Panc1 (cell line): ENCODE measurements at places on chromosomes 3 and 15. TPM values are rescaled to one million over a fixed set of nuclear protein-coding genes. Genes with fewer than 3 reads are reported as not detected.

The LRRC3B gene
- total RNA-seq, result not detected

The TMEM266 gene
- 0.21 TPM for total RNA-seq

The LRRIQ4 gene
- total RNA-seq, result not detected

The PRICKLE2 gene
- 0.26 TPM for total RNA-seq

The PPP1R14D gene
- 0.64 TPM for total RNA-seq

The LCTL gene
- not detected for total RNA-seq

GRCh38 chr15:24772266-24772665 lies 96.7 kb downstream of the NPAP1 start:
- no peak for DNase-seq
- no peak overlapping the region for H3K27ac ChIP-seq
- no peaks in the 10 kb centered on the region for H3K36me3 ChIP-seq
- no peaks in the 10 kb centered on the region for H3K27me3 ChIP-seq
- no peaks in the 10 kb centered on the region for H3K4me1 ChIP-seq
- no peak overlapping the region for H3K4me3 ChIP-seq

- no peak overlapping the region for H3K4me3 ChIP-seq
- peaks cover 7% of the 10 kb centered on the region for H3K4me1 ChIP-seq
- DNase-seq, result no peak
- no peak overlapping the region for H3K27ac ChIP-seq
- no peaks in the 10 kb centered on the region for H3K27me3 ChIP-seq
- no peaks in the 10 kb centered on the region for H3K36me3 ChIP-seq
These were observed 3.1 kb downstream of the SLC51B start for GRCh38 chr15:65048241-65048640.

DNA sequence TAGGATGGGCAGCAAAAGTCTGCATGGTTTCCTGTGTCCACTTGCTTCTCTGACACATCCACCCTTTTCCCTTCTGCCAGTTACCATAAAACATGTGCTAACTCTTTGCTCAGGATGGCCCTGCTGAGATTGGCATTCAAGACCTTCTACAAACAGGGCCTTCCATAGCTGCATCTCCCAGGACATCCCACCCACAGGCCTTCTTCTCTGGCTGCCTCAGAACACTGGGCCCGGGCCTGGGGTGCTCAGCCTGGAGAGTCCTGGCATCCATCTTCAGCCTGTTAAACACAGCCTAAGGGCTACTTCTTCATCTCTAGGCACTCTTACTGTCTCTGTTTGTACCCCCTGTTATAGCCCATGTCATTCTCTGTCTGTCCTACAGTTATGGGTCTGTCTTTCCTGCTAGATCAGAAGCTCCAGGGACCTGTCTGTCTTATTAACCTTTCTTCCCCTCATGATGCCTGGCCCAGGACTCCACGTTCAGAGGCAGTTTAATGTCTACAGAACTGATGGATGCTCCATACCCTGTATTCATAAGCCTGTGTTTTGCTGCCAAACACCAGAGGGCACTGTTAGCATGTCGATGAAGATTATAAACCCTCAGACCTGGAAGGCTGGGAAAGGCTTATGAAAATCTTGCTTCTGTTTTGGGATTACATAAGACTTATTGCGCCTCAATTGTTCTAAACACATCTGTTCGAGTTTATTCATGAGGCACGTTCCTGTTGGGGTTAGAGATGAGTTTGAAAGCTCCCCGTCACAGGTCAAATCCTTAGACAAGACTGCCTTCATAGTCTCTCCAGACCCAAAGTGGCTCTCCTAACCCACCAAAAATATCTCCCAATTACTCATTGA lies 16.5 kb downstream of the SEMA3G start:
- no peak overlapping the region for H3K27ac ChIP-seq
- H3K36me3 ChIP-seq, result no peaks in the 10 kb centered on the region
- no peak overlapping the region for H3K4me3 ChIP-seq
- no peaks in the 10 kb centered on the region for H3K4me1 ChIP-seq

- DNase-seq, result no peak
- no peak overlapping the region for H3K27ac ChIP-seq
- H3K36me3 ChIP-seq, result no peaks in the 10 kb centered on the region
These were observed 386.2 kb upstream of the ARHGEF26 start for GRCh38 chr3:153734777-153735551.

DNA sequence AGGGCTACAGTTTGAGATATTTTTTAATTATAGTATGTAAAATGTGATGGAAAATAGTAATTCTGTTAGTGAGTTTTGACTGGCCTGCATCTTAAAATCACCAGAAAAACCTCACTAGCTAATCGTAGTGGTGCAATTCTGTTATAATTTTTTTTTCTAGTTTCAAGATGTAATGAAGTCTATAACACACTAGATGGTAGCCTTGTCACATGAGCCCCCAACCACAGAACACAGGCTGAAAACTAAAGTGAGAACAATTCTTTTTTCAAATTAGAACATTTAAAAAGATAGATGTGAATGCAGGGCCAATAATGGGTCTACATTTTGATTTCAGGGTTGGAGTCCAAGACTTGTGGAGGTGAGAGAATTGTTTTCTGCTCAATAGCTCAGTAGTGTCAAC lies 83.3 kb upstream of the KCNH8 start:
- no peak overlapping the region for H3K4me3 ChIP-seq
- H3K4me1 ChIP-seq, result no peaks in the 10 kb centered on the region
- H3K36me3 ChIP-seq, result no peaks in the 10 kb centered on the region
- DNase-seq, result no peak

GRCh38 chr3:21839592-21839991 lies 88.6 kb upstream of the ZNF385D start:
- DNase-seq, result no peak
- no peaks in the 10 kb centered on the region for H3K36me3 ChIP-seq
- H3K27me3 ChIP-seq, result no peaks in the 10 kb centered on the region
- no peak overlapping the region for H3K4me3 ChIP-seq
- no peaks in the 10 kb centered on the region for H3K4me1 ChIP-seq
- H3K27ac ChIP-seq, result no peak overlapping the region

GRCh38 chr3:190122198-190122771 lies 1.6 kb upstream of the P3H2 start:
- no peak overlapping the region for H3K4me3 ChIP-seq
- H3K4me1 ChIP-seq, result peaks cover 25% of the 10 kb centered on the region
- H3K27ac ChIP-seq, result peak overlapping the region; percentile 8; the same call in 1 of the 2 replicates
- no peaks in the 10 kb centered on the region for H3K36me3 ChIP-seq

GRCh38 chr15:96087180-96087884 lies 243.2 kb upstream of the NR2F2 start:
- no peak for DNase-seq
- no peak overlapping the region for H3K27ac ChIP-seq
- H3K4me3 ChIP-seq, result no peak overlapping the region
- no peaks in the 10 kb centered on the region; the same call in 1 of the 2 replicates for H3K36me3 ChIP-seq

DNA sequence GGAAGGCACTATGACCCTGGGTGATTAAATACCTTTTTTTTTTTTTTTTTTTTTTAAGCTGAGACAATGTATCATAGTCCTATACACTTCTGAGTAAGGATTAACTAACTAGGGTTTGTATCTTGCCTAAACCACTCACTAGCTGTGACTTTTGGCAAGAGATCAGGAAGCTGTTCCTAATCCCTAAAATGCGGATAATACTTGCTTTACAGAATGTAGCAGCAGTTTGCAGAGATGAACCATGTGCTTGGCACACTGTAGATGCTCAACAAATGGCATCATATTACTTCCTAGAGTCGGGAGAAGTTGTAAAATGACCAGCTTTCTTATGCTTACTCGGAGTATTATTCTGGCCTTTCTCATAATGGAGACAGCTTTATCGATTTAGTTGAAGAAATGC lies 25.6 kb upstream of the PYGO1 start:
- no peak overlapping the region for H3K27ac ChIP-seq
- H3K36me3 ChIP-seq, result no peaks in the 10 kb centered on the region
- H3K4me3 ChIP-seq, result no peak overlapping the region

DNA sequence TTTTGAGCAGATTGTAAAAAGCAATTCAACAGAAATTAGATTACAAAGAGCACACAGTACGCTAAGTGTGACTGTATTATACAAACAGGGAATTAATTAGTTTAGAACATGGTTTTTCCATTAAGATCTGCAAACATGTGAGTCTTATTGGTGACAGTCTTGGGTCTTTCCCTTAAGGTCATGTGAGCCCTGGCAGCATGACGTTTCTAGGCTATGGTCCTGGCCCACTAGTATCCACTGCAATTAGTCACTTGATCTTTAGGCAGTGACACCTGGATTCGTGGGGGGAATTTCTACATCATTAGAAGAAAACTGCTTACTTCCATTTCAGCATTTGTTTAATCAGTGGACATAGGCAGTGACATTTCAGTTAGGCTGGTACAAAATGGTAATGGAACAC lies 360.2 kb upstream of the NR2F2 start:
- no peaks in the 10 kb centered on the region for H3K27me3 ChIP-seq
- DNase-seq, result no peak
- no peak overlapping the region for H3K27ac ChIP-seq
- no peaks in the 10 kb centered on the region for H3K36me3 ChIP-seq

- no peaks in the 10 kb centered on the region for H3K4me1 ChIP-seq
- H3K4me3 ChIP-seq, result no peak overlapping the region
- no peak overlapping the region for H3K27ac ChIP-seq
- H3K27me3 ChIP-seq, result no peaks in the 10 kb centered on the region
- no peaks in the 10 kb centered on the region for H3K36me3 ChIP-seq
These were observed 6.9 kb upstream of the PLSCR2 start for GRCh38 chr3:146476094-146476740.

DNA sequence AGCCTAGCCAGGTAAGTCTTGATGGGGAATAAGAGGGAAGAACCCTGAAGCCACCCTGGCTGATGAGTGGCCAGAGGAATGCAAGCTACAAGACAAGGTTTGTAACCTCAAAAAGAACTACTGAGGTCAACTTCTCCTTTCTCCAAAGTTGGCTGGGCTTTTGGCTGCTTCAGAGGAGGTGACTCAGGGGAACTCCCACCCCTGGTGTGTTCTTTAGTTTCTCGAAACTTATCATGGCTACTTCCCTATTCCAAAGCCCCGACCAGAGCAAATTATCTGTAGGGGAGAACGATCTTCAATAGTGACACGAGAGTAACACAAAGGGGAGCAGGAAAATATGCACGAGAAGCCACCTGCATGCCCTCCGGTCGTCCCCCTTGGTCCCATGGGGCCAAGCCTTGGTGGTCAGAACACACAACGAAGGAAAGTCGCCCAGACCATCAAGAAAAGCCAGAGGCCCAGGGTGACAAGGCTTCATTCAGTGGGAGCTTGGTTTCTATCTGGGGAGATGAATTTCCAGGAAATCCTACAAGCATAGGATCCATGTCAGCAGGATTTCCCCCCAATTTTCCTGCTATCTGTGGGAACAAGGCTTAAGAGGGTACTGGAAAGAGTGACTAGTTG lies 6.5 kb upstream of the BCL2A1 start:
- H3K36me3 ChIP-seq, result no peaks in the 10 kb centered on the region
- DNase-seq, result no peak
- no peak overlapping the region for H3K4me3 ChIP-seq
- H3K4me1 ChIP-seq, result no peaks in the 10 kb centered on the region

GRCh38 chr15:92817339-92817886 lies 82.7 kb upstream of the CHD2 start:
- H3K4me3 ChIP-seq, result no peak overlapping the region
- H3K27ac ChIP-seq, result peak overlapping the region; percentile 100
- no peak for DNase-seq
- H3K27me3 ChIP-seq, result no peaks in the 10 kb centered on the region

DNA sequence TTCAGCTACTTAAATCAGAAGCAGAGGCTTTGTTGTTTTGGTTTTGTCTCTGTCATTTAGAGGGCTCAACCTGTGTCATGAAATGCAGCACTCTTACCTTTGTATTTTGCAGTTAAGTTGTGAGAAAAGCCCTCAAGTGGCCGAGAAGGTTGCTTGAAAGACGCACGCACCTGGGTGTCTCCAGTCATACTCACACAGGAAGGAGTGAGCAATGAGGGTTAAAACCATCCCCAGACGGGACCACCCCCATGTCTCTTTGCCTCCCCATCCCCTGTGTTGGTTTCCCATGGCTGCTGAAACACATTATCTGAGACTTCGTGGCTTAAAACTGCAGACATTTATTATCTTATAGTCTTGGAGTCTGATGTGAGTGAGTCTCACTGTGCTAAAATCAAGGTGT lies 376.1 kb upstream of the CFAP20DC start:
- no peak overlapping the region for H3K4me3 ChIP-seq
- H3K27me3 ChIP-seq, result no peaks in the 10 kb centered on the region
- DNase-seq, result no peak

GRCh38 chr3:40268802-40269524 lies 40.5 kb upstream of the EIF1B start:
- H3K4me3 ChIP-seq, result no peak overlapping the region
- H3K4me1 ChIP-seq, result no peaks in the 10 kb centered on the region
- no peaks in the 10 kb centered on the region for H3K27me3 ChIP-seq
- no peak overlapping the region for H3K27ac ChIP-seq

GRCh38 chr3:145889730-145890129 lies 271.3 kb downstream of the PLOD2 start:
- no peaks in the 10 kb centered on the region for H3K4me1 ChIP-seq
- H3K27me3 ChIP-seq, result no peaks in the 10 kb centered on the region
- no peak overlapping the region for H3K27ac ChIP-seq
- H3K36me3 ChIP-seq, result no peaks in the 10 kb centered on the region

DNA sequence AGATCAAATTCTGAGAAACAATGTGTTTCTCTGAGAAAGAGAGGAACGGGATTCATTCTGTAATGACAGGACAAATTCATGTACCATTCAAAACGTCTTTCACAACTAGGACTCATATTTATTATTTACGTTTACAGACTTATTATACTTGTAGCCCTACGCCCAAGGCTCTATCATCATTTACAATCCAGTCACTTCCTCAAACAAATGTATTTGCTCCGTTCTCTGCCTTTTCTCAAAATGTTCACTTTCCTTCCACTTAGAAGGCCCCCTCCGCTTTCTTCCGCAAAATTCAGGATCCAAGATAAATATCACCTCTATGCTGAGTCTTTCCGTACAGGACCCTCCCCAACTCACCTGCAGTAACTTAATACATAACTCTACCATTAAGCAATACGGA lies 745 bp downstream of the RSL24D1 start:
- peaks cover 20% of the 10 kb centered on the region; the same call in 1 of the 2 replicates for H3K4me1 ChIP-seq
- H3K4me3 ChIP-seq, result peak overlapping the region; percentile 98
- no peaks in the 10 kb centered on the region for H3K27me3 ChIP-seq

- H3K27me3 ChIP-seq, result no peaks in the 10 kb centered on the region
- H3K4me3 ChIP-seq, result no peak overlapping the region
- H3K4me1 ChIP-seq, result no peaks in the 10 kb centered on the region
- peak; percentile 54 for DNase-seq
These were observed 60.0 kb upstream of the IL12A start for GRCh38 chr3:159928666-159929065.

DNA sequence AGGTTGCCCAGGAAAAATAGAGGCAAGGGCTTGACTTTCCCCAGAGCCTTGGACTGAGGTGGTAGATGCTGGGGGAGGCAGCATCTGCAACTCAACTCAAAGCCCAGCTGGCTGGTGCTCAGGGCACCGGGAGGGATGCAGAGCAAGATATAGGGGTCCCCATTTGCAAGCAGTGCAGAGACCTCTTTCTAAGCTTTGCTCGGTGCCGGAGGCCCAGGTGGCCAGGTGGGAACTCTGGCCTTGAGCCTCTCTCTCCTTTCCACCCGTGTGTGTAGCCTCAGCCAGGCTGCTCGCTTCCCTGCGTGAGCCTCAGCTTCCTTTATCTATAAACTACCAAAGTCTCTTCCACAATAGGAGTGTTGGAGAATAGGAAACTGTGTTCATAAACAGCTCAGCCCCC lies 36.5 kb downstream of the SLC6A6 start:
- H3K27ac ChIP-seq, result peak overlapping the region; percentile 72
- peaks cover 72% of the 10 kb centered on the region for H3K4me1 ChIP-seq
- no peaks in the 10 kb centered on the region; the same call in 1 of the 2 replicates for H3K36me3 ChIP-seq
- DNase-seq, result no peak
